ENCODE measurements at places on chromosomes 6 and 20. TPM values are rescaled to one million over a fixed set of nuclear protein-coding genes. Genes with fewer than 3 reads are reported as not detected.

- no peak for DNase-seq
Observed at GRCh38 chr20:37421060-37421905, 75.3 kb downstream of the SRC start.

DNA sequence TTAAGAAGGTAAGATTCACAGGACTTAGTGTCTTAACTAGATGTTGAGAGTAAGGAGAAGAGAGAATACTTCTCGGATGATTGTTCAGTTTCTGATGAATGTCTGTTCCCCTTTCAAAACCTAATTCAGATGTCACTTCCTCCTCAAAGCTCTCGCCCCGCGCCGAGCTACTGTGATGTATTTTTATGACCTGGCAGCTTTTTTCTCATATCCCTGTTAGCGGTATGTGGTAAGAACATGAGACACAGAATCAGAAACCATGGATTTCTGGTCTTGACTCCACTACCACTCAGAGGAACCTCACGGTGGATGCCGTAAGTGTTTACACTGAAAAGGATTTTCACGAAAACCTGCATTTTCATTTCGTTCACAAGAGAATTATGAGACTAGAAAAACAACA, 48.4 kb downstream of the CEP43 start:
- DNase-seq: no peak

DNA sequence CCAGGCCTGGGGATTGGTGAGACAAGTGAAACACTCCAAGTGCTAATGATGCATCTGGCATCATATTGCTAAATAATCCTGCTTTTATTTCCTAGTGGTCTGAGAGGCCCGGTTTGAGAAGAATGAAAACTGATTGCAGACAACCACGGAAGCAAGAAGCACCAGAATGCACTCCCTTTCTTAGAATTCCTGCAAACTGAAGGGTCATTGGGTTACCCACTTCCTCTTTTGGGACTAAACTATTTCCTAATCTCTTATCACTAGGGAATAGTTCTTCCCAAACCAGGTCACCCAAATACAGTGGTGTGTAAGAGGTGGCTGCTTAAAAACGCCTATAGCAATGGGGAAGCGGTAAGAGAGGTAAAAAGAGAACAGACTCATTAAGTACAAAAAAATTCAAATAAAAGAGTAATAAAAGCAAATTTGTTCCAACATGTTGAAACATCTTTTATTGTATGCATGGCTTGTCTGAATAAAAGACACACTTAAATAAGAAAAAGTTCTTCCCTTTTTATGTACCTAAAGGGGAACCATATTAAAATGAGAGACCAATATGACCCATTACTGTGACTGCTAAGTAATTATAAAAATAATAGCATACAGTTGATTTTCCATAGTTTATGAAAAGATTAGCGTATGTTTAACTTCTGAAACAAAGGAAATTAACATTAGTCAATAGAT, 125.8 kb downstream of the MYB start:
- DNase-seq: no peak

DNA sequence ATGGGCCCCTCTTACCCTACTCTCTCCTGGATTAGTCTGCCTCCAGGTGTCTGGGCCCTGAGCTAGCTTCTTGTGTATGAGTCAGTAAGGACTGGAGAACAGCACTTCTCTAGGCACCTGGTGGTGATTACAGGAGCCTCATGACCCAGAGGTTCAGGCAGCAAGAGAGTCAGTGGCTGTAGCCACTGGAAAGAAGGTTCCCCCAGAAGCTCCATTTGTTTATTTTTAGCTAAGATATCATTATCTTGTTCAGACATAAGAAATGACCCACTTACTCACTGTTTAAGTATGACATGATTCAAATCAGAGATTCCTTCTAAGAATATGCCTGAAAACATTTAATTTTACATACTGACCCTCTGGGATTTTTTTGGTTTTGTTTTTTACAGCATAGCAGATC, 23.6 kb upstream of the SLC4A11 start:
- DNase-seq: no peak

- DNase-seq: no peak
Observed at GRCh38 chr6:106525107-106525881, 104.0 kb downstream of the RTN4IP1 start.

PRL gene
- not detected for total RNA-seq

PDE7B gene
- total RNA-seq: 10.3 TPM

RIN2 gene
- 50.1 TPM for total RNA-seq

All from left cardiac atrium (tissue), 4 donors.